ENCODE measurements at places on chromosomes 1 and 21.

DNA sequence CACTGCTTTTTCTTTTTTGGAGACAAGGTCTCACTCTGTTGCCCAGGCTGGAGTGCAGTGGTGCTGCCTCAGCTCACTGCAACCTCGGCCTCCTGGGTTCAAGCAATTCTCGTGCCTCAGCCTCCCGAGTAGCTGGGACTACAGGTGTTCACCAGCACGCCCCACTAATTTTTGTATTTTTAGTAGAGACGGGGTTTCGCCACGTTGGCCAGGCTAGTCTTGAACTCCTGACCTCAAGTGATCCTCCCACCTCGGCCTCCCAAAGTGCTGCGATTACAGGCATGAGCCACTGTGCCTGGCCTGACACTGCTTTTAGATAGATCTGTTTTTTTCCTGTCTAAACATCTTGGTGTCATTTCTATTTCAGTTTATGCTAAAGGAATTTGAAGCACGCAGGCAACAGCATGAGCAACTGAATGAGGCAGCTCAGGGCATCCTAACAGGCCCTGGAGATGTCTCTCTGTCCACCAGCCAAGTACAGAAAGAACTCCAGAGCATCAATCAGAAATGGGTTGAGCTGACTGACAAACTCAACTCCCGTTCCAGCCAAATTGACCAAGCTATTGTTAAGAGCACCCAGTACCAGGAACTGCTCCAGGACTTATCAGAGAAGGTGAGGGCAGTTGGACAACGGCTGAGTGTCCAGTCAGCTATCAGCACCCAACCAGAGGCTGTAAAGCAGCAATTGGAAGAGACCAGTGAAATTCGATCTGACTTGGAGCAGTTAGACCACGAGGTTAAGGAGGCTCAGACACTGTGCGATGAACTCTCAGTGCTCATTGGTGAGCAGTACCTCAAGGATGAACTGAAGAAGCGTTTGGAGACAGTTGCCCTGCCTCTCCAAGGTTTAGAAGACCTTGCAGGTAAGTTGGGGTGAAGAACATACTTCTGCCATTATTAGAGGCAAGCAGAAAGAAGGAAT lies 106.1 kb upstream of the BMP8A start:
- no peak for DNase-seq
- H3K36me3 ChIP-seq, result peaks cover 88% of the 10 kb centered on the region
- H3K27me3 ChIP-seq, result no peaks in the 10 kb centered on the region
- H3K27ac ChIP-seq, result no peak overlapping the region
- no peak overlapping the region for H3K4me3 ChIP-seq

- no peak overlapping the region for H3K27ac ChIP-seq
- H3K27me3 ChIP-seq, result no peaks in the 10 kb centered on the region
- no peak for DNase-seq
- no peak overlapping the region for H3K4me3 ChIP-seq
- no peaks in the 10 kb centered on the region for H3K4me1 ChIP-seq
These were observed 14.7 kb downstream of the SRRM1 start for GRCh38 chr1:24657781-24658180.

DNA sequence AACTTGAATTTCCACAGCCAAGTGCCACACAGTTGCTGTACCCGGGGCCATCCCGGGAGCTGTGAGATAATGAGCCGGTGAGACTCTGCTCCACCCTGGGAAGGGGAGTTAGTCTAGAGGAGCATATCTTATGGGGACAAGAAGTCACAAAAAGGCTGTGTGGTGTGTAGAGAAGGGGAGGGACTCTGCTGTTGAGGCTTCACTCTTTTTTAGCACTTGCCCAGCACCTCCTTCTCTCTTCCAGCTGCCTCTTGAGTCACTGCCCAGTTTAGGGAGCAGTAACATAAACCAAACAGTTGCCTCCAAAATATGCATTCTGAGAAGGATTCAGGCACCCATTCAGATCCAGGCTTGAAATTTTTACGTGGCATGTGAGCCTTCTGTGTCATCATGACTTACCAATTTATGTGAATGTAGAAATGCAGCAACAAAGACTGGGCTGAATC lies 744 bp upstream of the WDR26 start:
- peaks cover 16% of the 10 kb centered on the region for H3K4me1 ChIP-seq
- no peak for DNase-seq
- peaks cover 17% of the 10 kb centered on the region for H3K36me3 ChIP-seq
- H3K27me3 ChIP-seq, result no peaks in the 10 kb centered on the region

DNA sequence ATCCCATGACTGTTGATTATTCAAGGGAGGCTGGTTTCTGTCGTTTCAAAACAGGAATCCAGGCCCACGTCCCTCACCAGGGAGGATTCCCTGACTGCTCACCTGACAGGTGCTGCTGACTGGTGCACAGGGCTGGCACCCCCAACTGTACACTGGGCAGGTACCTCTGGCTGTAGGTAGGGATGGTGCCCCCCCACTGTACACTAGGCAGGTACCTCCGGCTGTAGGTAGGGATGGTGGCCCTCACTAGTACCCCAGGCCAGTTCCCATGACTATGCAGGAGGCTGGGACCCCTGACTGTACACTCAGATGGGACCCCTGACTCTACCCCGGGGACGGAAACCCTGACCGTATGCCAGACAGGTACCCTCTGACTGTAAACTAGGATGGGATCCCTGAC lies 33.6 kb upstream of the PDE9A start:
- H3K27ac ChIP-seq, result no peak overlapping the region
- H3K36me3 ChIP-seq, result no peaks in the 10 kb centered on the region
- no peak overlapping the region for H3K4me3 ChIP-seq
- peaks cover 5% of the 10 kb centered on the region for H3K27me3 ChIP-seq
- peak; percentile 23 for DNase-seq

DNA sequence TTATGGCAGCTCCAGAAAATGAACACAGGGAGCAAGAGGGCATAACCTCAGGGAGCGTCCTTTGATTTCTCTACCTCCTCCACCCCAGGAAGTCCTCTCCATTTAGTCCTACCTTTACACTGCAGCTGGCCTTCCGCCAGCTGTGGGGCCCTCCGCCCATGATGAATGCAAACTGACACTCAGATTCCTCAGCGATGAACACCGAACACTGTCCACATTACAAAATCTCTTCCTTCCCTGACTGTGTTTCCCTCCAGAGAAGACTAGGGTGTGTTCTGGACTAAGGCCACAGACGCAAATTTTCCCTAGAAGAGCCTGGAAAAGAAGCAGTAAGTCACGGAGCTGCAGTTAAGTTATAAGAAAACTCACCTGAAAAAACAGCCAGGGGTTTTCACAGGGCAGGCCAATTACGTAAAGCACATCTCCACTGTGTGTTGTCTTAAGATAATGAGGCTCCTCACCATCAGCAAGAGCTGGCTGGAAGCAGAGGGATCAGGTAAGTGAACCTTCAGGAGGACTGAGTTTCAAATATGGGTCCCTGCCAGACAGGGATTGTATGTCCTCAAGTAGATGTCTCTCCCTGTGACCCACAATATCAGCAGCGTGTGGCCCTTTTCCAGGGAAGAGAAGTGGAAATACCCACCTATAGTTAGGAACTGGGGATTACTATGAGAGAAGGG lies 46.3 kb upstream of the ATP1B1 start:
- H3K36me3 ChIP-seq, result no peaks in the 10 kb centered on the region
- H3K4me3 ChIP-seq, result no peak overlapping the region
- peak overlapping the region; percentile 97 for H3K27ac ChIP-seq
- DNase-seq, result peak; percentile 75

- H3K4me3 ChIP-seq, result no peak overlapping the region
- no peak for DNase-seq
- H3K27ac ChIP-seq, result no peak overlapping the region
These were observed 191.4 kb downstream of the ZBTB18 start for GRCh38 chr1:244242446-244242845.

DNA sequence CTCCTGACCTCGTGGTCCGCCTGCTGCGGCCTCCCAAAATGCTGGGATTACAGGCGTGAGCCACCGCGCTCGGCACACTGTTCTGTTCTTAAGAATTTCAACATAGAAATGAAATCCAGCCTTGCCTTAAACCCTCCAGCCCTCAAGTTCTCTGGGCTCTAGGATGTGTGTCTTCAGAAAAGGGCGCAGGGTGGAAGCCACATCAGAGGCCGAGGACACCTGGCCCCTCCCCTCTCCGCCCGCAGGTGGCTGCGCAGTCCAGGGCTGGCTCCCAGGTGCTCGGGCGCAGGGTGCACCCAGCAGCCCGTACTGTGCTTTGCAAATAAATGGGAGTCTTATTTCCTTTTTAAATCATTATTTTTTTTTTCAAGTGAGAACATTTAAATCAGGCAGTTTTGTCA lies 2.0 kb upstream of the C1orf174 start:
- H3K4me3 ChIP-seq, result no peak overlapping the region
- no peak overlapping the region for H3K27ac ChIP-seq
- peak; percentile 28 for DNase-seq
- no peaks in the 10 kb centered on the region for H3K27me3 ChIP-seq
- no peaks in the 10 kb centered on the region for H3K4me1 ChIP-seq

DNA sequence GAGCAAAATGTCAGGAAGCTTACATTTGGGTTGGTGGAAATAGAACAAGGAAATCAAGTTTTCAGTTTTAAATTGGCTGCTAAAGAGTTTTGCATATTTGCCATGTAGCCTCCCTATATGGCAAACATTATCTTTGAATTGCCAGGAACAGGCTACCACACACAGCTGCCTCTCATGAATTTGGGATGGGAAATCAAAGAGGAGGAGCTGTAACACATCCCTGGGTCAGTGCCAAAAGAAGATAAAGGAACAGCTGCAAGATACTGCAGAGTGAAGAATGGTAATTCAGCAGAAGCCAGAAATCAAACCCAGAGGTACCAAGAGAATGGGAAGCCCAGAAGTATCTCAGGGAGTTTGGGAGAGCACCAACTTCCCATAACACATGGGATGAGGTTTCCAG lies 18.6 kb upstream of the RASAL2 start:
- H3K27ac ChIP-seq, result no peak overlapping the region
- H3K36me3 ChIP-seq, result no peaks in the 10 kb centered on the region
- H3K27me3 ChIP-seq, result no peaks in the 10 kb centered on the region
- no peaks in the 10 kb centered on the region for H3K4me1 ChIP-seq

DNA sequence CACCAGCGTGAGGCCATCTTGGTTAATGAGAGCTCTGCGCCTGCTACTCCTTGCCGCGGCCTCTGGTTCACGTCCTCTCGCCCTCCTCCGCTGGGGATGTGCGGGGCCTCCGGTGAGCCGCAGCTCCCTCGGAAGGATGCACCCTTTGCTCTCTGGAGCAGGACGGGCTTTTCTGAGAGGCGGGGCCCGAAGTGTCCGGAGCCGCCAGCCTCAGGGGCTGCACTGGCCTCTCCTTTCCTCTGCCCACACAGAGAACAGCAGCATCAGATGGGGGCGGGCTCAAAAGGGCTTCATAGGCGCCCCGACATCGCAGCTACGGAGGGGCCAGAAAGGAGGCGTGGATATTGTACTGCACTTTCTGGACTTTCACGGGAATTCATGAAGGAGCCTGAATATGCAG lies 284.7 kb downstream of the CAMTA1 start:
- no peaks in the 10 kb centered on the region for H3K36me3 ChIP-seq
- no peak overlapping the region for H3K4me3 ChIP-seq
- no peaks in the 10 kb centered on the region for H3K27me3 ChIP-seq
- no peak overlapping the region for H3K27ac ChIP-seq
- H3K4me1 ChIP-seq, result no peaks in the 10 kb centered on the region
- no peak for DNase-seq

GRCh38 chr1:7253988-7254587 lies 468.8 kb downstream of the CAMTA1 start:
- no peak overlapping the region for H3K27ac ChIP-seq
- no peak for DNase-seq
- H3K27me3 ChIP-seq, result no peaks in the 10 kb centered on the region
- no peaks in the 10 kb centered on the region for H3K36me3 ChIP-seq
- peaks cover 8% of the 10 kb centered on the region for H3K4me1 ChIP-seq

DNA sequence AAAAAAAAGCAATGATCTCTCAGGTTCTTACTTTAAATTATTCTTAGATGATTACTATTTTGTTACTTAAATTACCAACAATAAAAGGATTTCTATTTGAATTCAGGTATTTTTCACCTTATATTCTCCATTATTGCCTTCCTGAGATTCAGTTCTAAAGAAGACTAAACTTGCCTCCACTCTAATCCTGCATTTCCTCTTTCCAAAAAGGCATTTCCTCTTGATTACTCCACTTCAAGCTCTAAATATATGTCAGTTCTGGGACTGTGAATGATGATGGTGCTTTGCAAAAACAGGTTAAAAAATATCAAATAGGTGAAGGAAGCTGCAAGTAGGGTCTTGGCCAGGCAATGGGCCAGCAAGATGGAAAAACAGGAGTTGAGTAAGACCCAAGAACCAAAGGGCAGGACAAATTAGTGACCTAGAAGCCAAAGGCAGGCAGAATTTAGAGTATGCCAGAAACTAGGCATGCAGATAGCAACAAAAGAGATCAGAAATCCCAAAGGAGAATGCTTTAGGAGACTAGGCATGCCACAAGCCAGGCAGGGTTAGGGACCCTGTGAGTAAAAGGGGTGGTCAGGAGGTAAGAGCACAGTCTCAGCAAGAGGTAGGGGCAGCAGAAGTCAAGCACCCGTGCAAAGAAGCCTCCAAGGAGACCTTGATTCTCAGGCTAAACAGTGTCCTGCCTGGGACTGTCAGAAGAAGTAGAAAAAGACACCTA lies 11.3 kb upstream of the DIPK1A start:
- no peaks in the 10 kb centered on the region for H3K36me3 ChIP-seq
- no peak overlapping the region for H3K27ac ChIP-seq
- H3K4me3 ChIP-seq, result no peak overlapping the region
- H3K27me3 ChIP-seq, result no peaks in the 10 kb centered on the region
- peaks cover 14% of the 10 kb centered on the region for H3K4me1 ChIP-seq

- DNase-seq, result no peak
- H3K27ac ChIP-seq, result no peak overlapping the region
- H3K36me3 ChIP-seq, result no peaks in the 10 kb centered on the region
- H3K4me1 ChIP-seq, result no peaks in the 10 kb centered on the region
These were observed 47.8 kb downstream of the UMODL1 start for GRCh38 chr21:42118901-42119300.

- no peak overlapping the region for H3K4me3 ChIP-seq
- DNase-seq, result no peak
- H3K36me3 ChIP-seq, result no peaks in the 10 kb centered on the region
- peak overlapping the region; percentile 41 for H3K27ac ChIP-seq
- no peaks in the 10 kb centered on the region for H3K27me3 ChIP-seq
These were observed 55.3 kb downstream of the DOP1B start for GRCh38 chr21:36211660-36212512.

DNA sequence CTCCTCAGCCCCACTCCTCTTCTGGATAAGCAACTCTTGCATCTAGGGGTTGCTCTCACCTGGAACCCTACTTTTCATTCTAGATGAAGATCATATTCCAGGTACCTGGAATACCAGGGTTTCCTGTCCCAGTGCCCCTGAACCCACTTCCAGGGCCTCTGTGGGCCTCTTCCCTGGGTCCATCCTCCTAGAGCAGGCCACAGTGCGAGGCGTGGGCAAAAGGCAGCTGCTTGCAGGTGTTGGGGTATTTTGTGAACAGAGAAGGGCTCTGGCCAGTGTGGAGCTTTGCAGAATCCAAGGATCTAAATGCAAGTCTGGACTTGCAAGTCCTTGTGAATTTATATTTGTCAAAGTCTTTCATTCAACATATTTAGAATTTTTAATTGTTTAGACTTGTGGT lies 240.4 kb upstream of the POU3F1 start:
- H3K4me3 ChIP-seq, result no peak overlapping the region
- H3K36me3 ChIP-seq, result no peaks in the 10 kb centered on the region
- no peak overlapping the region for H3K27ac ChIP-seq

- no peak overlapping the region for H3K27ac ChIP-seq
- H3K4me1 ChIP-seq, result no peaks in the 10 kb centered on the region
- H3K27me3 ChIP-seq, result no peaks in the 10 kb centered on the region
These were observed 83.0 kb downstream of the KCNJ6 start for GRCh38 chr21:37833301-37833700.

GRCh38 chr1:180358649-180359048 lies 128.6 kb downstream of the LHX4 start:
- H3K27me3 ChIP-seq, result no peaks in the 10 kb centered on the region
- peaks cover 17% of the 10 kb centered on the region for H3K4me1 ChIP-seq
- DNase-seq, result no peak
- H3K27ac ChIP-seq, result no peak overlapping the region

All from RWPE2 (cell line).